M059J (cell line): ENCODE measurements at places on chromosomes 16 and 17. TPM values are rescaled to one million over a fixed set of nuclear protein-coding genes. Genes with fewer than 3 reads are reported as not detected.

The ASIC2 gene
- total RNA-seq: not detected in 2 replicates

The GP2 gene
- total RNA-seq: not detected in 2 replicates

The C17orf50 gene
- total RNA-seq: not detected in 2 replicates

The UTS2R gene
- not detected in 2 replicates for total RNA-seq

The FOXJ1 gene
- not detected in 2 replicates for total RNA-seq

The KRT9 gene
- total RNA-seq: not detected in 2 replicates

The PRAC1 gene
- not detected in 2 replicates for total RNA-seq

The UMOD gene
- not detected in 2 replicates for total RNA-seq

The CSH2 gene
- not detected in 2 replicates for total RNA-seq

The CYGB gene
- total RNA-seq: 0.62 TPM in 1 of 2 replicates, not detected in the other

The MYO1D gene
- total RNA-seq: 0.07 and 1.8 TPM in 2 replicates

The HSD17B1 gene
- 0.54 TPM in 1 of 2 replicates, not detected in the other for total RNA-seq

The CTRB1 gene
- total RNA-seq: not detected in 2 replicates

The TGFB1I1 gene
- 32.8 and 37.5 TPM in 2 replicates for total RNA-seq

The HOXB4 gene
- 0.20 and 0.57 TPM in 2 replicates for total RNA-seq

The KRT14 gene
- total RNA-seq: 0.27 TPM in 1 of 2 replicates, not detected in the other

The CA7 gene
- total RNA-seq: not detected in 2 replicates
